Effector memory CD4-positive, alpha-beta T cell (primary cell): ENCODE measurements at places on chromosomes 2 and 18.
A peak's percentile ranks its signal among the peaks of the same experiment; 100 is the strongest.

GRCh38 chr18:46705521-46705920 lies 48.5 kb upstream of the LOXHD1 start:
- no peak for DNase-seq

DNA sequence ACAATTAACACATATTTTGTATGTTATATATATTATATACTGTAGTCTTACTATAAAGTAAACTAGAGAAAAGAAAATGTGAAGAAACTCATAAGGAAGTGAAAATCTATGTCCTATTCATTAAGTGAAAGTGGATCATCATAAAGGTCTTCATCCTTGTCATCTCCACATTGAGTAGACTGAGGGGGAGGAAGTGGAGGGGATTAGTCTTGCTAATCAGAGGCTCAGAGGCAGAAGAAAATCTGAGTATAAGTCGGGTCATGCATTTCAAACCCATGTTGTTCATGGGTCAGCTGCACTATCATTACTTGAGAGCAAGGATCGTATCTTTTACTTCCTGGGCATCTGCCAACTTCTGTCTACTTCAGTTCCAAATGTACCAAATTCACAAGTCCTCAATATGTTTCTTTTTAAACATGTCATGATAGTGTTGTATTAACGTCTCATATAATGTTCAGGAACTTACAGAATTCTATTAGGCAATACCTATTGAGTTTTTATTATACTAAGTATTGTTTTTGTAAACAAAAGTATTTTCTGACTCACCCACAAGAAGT lies 208.9 kb upstream of the BOD1L2 start:
- DNase-seq, result no peak

DNA sequence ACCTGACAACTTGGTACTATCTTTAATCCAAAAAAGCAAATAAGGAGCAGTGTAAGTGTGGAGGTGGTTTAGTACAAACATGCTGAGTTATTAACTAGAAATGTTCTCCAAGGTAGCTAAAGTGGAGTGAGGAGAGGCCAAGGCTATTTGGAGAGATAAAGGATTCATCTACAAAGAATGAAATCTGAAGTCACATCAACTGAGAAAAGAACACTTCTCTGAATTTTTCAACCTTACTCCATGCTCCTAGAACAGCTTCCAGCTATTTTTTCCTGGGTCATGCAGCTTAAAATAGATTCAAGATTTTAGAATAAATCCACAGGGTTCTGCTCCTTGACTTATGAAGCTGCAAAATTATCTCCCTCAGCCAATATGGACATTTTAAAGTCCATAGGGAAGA lies 18.7 kb downstream of the IMMT start:
- no peak for DNase-seq

GRCh38 chr2:69081001-69081580 lies 68.1 kb downstream of the ANTXR1 start:
- DNase-seq, result no peak

DNA sequence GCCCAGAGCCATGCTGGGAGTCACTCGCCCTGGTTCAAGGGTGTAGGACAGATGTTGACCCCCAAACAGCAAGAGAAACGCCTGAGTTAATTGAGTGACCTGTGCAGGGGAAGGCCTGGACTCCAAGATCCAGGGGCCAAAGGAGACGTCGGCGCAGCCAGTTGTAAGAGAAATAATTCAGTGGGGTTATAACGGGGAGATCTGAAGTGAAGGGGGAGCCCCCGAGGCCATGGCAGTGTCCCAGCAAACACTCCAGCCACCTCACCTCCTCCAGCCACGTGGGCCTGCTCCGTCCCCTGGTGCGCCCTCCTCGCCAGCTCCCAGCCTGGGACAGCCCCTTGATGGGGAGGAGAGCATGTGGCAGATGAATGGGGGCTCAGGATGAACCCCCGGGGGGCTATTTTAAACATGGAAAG lies 130.7 kb upstream of the GPC1 start:
- no peak for DNase-seq

DNA sequence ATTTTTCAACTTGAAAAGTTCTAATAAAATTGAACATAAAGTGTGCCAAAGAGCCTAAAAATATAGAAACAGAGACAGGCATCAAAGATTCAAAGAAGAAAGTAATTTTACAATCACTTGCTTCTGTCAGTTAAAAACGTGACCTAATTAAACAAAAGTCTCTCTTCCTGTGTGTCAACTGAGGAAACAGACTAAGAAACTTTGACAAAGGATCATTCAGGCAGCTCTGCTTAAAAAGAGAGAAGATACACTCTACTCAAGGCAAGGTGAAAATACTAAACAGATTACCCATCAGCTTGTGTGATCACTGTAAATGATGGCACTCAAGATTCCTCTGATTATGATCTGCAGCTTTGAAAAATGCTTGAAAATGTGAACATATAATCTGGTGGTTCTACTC lies 47.8 kb downstream of the DYM start:
- DNase-seq, result no peak

GRCh38 chr2:174597345-174598047 lies at the start of gene WIPF1:
Gene WIPF1, minus strand, starts transcription at chr2:174597804. Its CDS starts 12,231 bp downstream, at chr2:174585573.
- peak; percentile 41 for DNase-seq

GRCh38 chr2:97868986-97869721 lies 126.6 kb downstream of the TMEM131 start:
- no peak for DNase-seq

GRCh38 chr2:24871852-24872333 lies 48.1 kb downstream of the ADCY3 start:
- DNase-seq, result no peak

- no peak for DNase-seq
These were observed 77.6 kb upstream of the ALPP start for GRCh38 chr2:232300894-232301387.
